ENCODE measurements at places on chromosomes 1 and 21.
A peak's percentile ranks its signal among the peaks of the same experiment; 100 is the strongest.

GRCh38 chr1:221263831-221264767, 384.9 kb downstream of the HLX start:
- peak; percentile 46 for DNase-seq

DNA sequence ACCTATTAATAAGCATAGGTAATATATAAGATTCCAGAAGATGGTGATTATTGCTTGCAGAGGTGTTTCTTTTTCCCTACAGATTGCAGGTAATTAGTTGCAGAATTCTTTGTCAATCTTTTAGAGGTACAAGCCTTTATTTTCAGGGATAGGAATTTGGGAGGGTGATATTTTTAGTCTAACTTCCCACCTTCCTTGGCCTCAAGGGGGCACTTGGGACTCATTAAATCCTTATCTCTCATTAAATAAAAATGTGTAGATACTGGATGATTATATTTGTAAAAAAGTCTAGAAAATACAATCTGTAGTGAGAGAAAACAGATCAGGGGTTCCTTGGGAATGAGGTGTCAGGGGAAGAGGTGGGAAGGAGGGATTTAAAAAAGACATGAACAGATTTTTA, 179.2 kb downstream of the PATJ start:
- DNase-seq, result no peak

DNA sequence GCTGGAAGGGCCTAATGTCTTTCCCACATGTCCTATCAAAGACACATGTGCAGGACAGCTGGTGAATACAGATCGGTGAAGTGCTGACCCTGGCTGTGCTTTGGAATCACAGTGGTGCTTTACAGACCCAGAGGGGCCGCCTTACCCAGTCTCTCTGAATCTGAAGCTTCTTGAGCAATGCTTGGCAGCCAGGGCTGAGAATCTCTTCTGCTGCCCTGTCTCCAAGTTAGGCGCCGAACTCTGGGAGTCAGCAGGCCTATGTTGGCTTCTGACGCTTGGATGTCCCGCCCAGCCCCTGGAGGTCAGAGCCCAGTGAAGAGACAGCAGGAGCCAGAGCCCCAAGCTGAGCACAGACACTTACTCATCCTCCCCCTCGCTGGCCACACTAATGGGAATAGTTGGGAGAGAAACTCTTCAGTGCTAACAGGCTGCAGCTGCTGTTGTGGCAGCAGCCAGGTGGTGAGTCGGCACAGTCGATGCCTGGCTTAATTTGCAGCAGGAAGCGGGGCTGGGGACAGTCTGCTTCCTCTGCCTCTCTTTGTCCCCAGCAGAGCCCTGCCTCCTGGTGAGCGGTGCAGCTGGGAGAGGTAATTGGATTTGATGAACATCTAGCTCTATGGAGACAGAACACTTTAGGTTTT, 68.1 kb downstream of the URB2 start:
- no peak for DNase-seq

- DNase-seq, result no peak
Observed at GRCh38 chr1:179129702-179130473, 48.0 kb downstream of the TOR3A start.

GRCh38 chr1:15246960-15247614, at the start of gene FHAD1:
TSS of gene FHAD1 (plus strand) at chr1:15247223. CDS start at chr1:15251785, 4,562 bp downstream.
- DNase-seq, result no peak

- no peak for DNase-seq
Observed at GRCh38 chr21:39085843-39086405, 97.3 kb downstream of the PSMG1 start.

DNA sequence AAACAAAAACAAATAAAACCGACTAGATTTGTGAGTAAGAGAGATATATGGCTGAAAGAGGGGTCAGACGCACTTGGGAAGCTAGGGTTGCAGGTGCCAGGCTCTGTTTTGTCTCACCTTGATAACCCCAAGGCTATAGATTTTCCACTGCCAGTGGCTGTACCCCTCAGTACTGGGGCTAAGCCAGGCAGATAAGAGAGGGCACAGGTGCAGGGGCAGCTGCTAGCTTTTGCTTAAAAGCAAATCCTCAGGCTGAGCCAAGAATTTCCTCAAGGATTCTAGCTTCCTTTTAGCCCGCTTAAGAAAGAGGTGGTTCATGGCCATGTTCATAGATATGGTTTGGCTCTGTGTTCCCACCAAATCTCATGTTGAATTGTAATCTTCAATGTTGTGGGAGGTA, 57.9 kb downstream of the OVGP1 start:
- no peak for DNase-seq

DNA sequence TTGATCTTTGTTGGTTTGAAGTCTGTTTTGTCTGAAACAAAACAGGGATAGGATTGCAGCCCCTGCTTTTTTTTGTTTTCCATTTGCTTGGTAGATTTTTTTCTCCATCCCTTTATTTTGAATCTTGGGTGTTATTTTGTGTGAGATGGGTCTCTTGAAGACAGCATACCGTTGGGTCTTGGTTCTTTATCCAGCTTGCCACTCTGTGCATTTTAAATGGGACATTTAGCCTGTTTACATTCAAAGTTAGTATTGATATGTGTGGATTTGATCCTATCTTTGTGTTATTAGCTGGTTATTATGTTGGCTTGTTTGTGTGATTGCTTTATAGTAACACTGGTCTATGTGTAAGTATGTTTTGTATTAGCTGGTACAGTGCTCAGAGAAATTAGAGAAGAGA, 40.9 kb downstream of the GIPC2 start:
- no peak for DNase-seq
